Astrocyte of the cerebellum (primary cell): ENCODE measurements at places on chromosomes 12 and 14.

DNA sequence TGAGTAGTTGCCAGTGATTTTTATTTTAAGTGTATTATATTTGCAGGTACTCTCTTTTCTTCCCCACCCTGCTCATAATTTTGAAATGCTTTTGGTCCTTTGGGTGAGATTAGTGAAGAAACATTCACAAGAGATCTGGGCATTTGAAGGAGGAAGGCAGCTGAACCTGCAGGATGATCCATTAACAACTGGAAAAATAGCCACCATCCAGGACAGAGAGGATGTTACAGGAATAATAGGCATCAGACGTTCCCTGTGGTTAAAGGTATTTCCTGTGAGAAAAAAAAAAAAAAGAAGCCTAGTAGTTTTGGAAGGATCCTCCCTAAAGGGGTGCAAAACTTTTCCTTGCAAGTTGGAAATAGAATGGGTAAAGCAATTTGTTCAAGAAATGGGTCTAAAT lies 145.3 kb downstream of the SLC38A4 start:
- no peak for DNase-seq

DNA sequence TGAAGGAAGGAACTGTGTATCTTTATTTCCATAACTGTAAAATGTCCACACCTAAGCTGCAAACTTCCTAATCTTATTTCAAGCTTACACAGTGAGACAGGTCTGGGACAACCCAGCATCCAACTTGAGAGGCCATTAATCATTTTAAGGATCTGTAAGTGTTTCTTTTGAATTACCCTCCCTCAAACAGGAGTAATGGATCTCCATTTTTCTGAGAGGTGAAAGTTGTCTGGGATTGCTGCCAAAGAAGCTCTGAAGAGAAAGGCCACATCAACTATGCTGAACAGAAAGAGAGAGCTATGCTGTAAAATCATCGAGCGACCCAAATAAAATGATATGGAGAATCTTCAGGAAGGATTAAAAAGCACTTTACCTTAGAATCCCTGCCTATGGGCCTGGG lies 131.7 kb upstream of the CPNE8 start:
- no peak for DNase-seq

DNA sequence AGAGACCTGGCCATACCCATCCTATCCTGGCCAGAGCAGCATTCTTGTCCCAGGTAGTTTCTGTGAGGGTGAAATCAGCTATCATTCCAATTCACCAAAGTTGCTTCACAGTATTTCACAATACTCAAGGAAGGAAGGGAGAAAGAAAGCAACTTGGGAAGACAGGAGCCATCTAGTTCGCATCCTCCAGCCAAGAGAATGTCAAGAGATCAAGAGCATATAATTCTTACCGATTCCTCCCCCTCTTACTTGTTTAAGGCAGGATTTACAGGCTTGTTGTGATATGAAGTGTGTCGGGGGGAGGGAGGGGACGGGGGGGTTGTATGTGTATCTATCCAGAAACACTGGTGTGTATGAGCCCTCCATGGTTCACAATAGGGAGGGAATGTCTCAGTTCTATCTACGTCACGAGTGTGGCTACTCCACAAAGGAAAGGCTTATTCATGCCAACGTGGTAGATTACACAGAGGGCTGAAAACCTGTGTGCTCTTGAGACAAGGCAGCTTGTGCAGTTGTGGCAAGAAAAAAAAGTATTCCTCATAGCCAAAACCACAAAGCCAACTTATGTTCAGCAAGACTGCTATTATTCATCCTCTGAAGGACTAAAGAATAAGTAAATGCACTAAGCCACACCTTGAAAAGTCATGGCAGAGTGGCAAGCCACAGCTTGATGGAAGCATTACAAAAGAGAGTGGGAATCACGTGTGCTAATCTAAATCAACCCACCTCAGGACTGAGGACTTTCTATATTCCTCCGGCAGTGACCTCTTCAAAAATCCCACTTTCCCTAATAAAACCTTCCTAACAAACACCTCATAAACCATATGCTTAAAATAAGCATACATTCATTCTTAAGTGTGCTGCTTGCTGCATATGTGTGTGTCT lies 35.0 kb downstream of the CORO1C start:
- peak; percentile 99 for DNase-seq

- no peak for DNase-seq
Observed at GRCh38 chr12:95265765-95266164, 48.2 kb downstream of the VEZT start.

DNA sequence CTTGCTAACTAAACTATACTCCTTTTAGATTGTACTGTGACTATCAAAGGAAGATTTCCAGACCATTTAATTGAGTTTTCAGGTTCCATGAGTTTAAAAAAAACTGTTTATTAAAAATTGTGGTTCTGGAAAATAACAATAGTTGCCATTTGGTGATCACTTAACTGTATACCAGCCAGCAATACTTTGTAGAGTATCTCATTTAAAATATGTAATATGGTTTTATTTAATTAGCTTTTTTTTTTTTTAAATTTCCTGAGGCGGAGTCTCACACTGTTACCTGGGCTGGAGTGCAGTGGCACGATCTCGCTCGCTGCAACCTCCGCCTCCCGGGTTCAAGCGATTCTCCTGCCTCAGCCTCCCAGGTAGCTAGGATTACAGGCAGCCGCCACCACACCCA lies 7.4 kb downstream of the MARK3 start:
- no peak for DNase-seq

DNA sequence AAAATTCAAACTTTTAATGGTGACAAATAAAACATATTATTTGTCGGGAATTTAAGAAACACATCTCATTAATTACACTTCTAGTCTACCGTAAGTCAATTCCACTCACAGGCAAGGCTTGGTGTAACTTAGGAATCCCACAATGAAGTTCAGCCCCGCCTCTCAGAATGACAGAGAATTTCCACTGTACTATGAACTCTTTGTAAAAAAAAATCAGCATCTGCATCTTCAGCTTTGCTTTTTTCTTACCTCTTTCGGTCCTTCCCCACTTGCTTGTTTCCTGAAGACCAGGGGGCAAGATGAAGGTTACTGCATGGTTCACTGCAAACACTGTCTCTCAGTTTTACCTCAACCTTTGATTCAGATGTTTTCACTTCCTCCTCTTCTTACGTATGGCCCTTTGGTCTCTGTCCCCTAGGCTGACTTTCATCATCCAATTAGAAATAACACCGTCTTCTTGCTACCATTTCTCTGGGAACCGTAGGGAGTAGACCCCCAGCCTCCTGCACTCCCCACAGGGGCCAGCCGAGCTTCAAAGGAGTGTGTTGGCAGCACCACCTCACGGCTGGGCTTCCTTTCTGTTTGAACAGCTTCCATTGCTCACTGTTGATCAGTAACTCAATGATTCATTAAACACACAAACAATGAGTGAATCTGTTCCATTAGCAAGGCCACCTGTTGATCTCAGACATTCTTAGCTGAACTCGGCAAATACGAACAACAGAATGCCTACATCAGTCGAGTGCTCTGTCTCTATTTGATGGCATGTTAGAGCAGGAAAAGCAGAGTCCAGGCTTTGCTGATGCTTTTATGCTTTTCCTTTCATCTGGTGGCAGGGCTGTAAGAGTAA lies 343.0 kb downstream of the BMP4 start:
- DNase-seq, result peak; percentile 74

DNA sequence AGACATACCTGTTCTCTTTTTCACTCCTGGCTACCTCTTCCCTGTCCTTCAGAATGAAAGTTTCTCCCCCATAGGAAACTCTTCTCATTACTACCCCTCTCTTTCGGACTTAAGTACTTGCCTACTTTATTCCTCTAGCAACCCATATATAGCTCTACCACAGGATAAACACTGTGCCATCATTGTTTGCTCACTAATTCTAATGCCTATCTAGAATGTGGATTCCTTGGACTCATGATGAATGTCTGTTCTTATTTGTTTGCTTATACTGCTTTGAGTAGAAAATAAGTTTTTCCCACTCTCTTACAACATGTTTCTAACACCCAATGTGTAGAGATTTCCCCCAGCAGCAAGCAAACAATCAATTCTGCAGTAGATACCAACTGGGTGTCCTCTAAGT lies 1094.9 kb downstream of the SLC6A15 start:
- DNase-seq, result no peak
